ENCODE measurements at places on chromosomes 4 and X.

GRCh38 chr4:101346351-101347266 is 717 bp downstream of the PPP3CA start:
- DNase-seq: peak; percentile 80

- DNase-seq: no peak
These were observed 16.9 kb downstream of the LHFPL1 start for GRCh38 chrX:112662559-112663427.

DNA sequence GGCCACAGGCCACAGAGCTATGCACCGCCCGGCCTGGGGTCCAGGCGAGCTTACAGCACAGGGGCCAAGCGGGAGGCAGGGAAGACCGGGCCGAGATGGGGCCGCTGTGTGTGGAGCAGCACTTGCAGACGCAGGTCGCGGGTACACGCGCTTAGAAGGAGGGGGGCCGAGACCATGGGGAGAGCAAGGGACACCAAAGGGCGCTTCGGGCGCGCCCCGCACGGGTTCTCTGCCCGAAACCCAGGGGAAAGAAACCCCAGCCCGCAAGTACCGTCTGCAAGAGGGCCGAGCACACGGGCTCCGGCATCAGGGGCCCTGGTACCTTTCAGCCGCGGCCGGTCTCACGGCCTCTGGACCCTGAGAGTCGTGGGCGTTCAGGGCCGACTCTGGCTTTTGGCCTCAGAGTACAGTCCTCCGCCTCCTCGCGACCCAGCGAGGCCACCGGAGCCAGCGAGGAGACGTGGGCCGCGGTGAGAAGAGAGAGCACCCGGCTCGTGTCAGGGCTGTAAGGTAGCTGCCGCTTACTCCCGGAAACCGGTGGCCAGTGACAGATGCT is 342 bp downstream of the EOLA2 start:
- DNase-seq: peak; percentile 42

GRCh38 chrX:153862369-153863250 is 23.4 kb downstream of the L1CAM start:
- DNase-seq: no peak

- no peak for DNase-seq
These were observed 170.4 kb upstream of the BCOR start for GRCh38 chrX:40268188-40268520.

GRCh38 chrX:11066812-11067211 is 44.3 kb upstream of the HCCS start:
- DNase-seq: no peak

- no peak for DNase-seq
These were observed 26.4 kb downstream of the NOP14 start for GRCh38 chr4:2936773-2937145.

All from left hindlimb (tissue), 1 donor.